ENCODE measurements at places on chromosomes 5 and 9.
A peak's percentile ranks its signal among the peaks of the same experiment; 100 is the strongest.

DNA sequence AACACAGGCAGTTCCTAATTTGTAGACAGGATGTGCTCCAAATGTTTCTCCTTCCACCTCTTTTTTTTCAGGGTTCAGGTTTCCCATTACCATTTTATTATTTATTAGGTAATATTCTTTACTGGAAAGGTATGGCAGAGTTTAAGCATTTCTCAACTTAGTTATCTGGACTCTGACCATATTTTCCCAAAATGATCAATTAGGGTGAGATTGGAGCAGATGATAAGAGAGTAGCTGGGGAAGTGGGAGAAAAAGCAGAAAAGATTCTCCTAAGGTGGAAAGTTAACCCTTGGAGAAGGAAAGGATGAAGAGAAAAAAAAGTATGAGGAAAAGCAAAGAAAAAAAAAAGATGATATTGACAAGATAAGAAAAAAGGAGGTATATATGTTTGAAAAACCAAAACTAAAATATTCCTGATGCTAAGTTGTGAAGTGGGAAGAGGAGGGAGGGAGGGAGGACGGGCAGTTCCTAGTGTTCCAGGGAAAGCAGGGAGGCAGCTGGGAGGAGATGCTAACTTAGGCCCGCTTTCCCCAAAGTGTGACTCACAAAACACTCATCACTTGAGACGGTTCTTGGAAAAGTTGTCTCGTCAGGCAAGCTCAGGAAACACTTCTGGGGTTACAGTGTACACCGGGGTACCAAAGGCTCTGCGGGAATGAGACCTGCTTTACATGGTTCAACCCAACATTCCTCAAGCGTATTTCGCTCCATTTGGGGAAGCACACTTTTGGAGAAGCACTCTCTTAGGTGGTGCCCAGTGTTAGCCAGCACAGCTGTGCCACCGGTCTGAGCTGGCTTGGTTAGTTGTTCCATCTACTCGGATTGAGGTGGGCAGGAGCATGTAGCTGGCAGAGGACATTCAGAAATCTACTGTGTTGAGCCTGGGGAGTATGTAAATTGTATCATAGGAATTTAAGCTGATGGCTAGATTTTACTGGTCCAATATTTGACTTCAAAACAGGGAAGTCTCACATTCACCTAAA is 35.1 kb downstream of the B4GALT1 start:
- peak; percentile 63 for DNase-seq

DNA sequence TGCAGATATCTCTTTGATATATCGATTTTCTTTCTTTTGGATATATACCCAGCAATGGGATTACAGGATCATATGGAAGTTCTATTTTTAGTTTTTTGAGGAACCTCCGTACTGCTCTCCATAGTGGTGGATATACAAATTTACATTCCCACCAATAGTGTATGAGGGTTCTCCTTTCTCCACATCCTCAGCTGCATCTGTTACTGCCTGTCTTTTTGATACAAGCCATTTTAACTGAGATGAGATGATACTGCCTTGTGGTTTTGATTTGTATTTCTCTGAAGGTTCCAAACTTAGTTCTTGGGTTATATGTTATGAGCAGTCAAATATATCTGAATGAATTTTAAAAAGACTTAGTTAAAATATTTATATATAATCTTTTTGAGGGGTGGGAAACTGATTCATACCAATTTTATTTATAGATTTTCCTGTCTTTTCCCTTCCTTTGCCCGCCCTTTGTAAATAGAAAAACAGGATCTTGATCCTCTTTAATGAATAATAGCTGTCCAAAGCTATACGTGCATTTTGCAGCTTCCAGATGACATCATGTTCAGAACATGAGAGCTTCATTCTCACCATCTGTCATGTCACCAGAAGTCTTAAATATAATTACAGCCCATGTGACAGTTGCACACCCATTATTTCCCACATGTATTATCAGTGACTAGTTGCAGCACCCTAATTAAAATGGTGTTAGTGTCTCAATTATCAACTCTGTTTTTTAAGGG is 6.2 kb upstream of the ARHGEF28 start:
- DNase-seq: no peak

GRCh38 chr9:107307331-107307730 is 24.3 kb downstream of the RAD23B start:
- DNase-seq: no peak

DNA sequence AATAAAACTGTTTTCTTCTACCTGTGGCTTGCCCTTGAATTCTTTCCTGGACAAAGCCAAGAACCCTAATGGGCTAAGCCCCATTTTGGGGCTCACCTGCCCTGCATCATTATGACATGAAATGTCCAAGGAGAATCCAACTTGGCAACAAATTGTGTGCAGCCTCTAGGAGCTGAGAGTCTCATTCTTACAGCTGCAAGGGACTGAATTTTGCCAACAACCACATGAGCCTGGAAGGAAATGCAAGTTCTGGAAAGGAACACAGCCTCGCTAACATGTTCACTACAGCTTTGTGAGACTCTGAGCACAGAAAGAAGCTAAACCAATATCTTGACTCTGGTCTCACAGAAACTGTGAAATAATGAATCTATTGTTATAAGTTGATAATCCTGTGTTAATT is 94.8 kb upstream of the CDH12 start:
- DNase-seq: no peak

- no peak for DNase-seq
Observed at GRCh38 chr9:130347036-130347435, 81.5 kb downstream of the HMCN2 start.

DNA sequence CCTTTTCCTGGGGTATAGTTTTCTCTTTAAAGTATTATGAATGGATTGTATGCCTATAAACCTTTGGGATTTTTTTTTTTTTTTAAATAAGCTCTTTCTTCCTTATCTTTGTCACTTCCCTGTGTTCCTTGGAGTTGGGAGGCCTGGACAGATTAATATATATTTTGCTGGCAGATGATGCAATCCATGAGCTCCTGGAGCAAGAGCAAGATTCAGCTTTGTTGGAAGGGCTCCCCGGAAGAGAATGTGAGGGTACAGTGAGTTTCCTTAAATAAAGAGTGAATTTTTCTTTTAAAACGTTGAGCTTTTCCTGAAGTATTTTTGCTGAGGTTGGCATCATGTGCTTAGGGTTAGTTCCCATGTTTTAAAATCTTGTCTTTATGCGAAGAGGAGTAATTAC is 98.7 kb upstream of the SLC28A3 start:
- no peak for DNase-seq

DNA sequence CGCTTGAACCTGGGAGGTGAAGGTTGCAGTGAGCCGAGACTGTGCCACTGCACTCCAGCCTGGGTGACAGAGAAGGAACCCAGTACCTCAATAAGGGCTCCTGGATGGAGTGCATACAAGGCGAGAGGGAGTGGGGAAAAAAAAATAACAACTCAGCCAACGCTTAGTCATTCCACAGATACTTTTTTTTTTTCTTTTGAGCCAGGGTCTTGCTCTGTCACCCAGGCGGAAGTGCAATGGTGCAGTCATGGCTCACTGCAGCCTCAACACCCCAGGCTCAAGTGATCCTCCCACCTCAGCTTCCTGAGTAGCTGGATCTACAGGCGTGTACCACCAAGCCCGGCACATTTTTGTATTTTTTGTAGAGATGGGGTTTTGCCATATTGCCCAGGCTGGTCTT is 59.5 kb upstream of the GGTA1 start:
- no peak for DNase-seq

DNA sequence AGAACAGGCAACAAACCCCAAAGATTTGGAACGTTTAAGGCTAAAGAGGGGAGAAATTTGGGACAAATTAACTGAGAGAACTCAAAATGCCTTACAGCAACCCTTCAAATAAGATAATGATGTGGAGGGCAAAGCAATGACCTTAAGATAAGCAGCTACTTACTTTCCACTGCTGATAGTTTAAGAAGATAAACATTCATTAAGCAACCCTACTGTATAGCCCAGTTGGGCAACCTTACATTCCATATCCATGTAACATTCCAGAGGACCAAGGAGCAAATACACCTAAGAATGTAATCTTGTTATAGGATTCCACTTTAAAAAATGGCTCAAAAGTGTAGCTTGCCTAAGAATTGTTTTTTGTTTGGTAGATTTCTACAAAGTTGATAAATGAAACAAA is 14.8 kb downstream of the ETF1 start:
- no peak for DNase-seq

DNA sequence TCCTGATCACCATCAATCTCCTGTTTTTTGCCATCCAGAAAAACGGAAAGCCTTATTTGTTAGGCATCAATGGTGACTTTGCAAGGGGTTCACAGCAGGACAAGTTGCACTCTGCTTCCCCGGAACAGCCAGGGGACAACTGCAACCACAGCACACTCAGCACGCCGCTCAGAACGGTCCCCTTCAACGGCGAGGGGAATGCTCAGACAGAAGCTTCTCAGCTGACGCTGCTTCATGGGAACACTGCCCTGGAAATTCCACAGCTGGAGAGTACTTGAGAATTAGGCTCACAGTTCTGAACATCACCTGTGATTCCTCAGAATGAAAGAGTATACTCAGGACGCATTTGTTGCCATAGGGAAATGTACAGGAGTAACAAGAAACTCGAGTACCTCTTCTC is 40.1 kb upstream of the PLPP6 start:
- DNase-seq: no peak

GRCh38 chr5:73215531-73215890 is 42.5 kb downstream of the TMEM174 start:
- no peak for DNase-seq

GRCh38 chr5:169650701-169651331 is 13.7 kb downstream of the DOCK2 start:
- DNase-seq: peak; percentile 16

DNA sequence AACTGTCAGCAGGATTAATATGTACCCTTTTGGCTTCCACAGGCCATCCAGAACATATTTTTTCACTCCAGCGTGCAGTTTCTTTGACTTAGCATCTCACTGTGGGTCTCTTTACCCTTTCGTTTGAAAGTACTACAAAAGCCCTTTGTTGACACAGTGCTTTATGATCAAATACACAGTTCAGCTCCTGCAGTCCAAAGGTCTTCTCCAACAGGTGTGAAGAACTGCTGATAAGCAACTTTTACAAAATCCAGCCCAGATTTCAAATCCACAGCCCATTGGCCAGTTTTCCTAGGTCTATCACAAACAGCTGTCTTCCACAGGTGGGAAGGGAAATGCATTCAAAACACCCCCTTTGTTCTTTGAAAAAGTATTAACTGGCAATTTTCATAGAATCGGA is 54.8 kb downstream of the MYO10 start:
- DNase-seq: no peak

DNA sequence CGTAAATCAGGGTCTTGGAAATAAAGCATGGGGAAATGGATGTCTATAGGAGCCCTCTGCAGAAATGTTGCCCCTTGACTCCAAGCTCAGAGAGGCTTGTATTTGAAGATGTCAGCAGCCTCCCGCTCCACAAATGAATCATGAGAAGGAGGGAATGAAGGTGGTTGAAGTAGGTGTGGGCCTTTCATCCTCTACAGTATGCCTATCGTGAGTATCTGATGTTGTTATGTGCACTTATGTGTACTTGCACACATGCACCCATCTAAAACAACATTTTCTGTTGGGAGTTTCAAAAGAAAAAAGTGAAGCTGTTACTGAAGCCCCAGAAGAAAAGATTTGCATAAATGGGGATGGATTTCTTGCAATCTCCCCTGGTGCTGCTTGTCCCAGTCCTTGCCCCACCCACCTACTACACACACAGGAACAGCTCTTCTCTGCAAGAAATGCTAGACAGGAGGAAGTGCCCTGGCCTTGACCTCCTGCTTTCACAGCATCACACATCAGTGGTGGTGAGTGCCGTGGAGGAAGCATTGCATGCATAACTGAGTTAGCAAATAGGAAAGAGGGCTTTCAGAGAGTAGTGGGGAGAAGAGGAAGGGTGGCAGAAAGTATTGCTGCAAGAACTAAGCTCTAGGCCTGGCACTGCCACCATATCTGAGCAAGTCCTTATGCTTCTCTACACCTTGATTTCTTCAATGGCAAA is 156.1 kb downstream of the SNX18 start:
- DNase-seq: no peak

- no peak for DNase-seq
Observed at GRCh38 chr9:72533322-72533721, 11.9 kb downstream of the TMC1 start.

DNA sequence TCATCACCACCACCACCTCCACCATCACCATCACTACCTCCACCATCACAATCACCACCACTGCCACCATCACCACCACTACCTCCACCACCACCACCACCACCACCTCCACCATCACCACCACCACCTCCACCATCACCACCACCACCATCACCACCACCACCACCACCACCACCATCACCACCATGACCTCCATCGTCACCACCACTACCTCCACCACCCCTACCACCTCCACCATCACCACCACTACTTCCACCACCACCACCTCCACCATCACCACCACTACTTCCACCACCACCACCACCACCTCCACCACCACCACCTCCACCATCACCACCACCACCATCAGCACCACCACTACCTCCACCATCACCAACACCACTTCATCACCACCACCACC is 23.5 kb upstream of the ADCY2 start:
- DNase-seq: no peak

GRCh38 chr5:175706499-175706898 is 48.6 kb downstream of the HRH2 start:
- DNase-seq: no peak
